ENCODE measurements at places on chromosomes 7 and 10.
A peak's percentile ranks its signal among the peaks of the same experiment; 100 is the strongest.

DNA sequence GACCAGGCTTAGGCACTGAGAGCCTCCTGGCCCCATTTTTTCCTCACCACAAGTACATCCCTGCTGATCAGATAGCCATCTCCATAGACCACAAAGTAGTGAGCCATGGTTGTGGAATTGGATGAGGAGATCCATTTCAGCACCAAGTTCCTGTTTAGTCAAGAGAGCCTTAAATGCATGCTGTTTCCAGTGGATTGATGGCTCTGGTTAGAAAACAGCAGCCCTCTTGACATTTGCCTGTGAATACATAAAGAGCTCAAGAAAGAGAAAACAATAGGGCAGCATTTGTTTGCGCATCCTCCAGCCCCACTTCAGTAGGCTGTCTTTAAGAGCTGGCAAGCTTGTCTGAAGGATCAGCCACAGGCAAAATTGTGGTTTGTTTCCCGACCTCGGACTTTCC is 251.2 kb downstream of the POU6F2 start:
- DNase-seq = no peak

- DNase-seq = no peak
Measured at GRCh38 chr7:113431406-113431805, 313.1 kb upstream of the SMIM30 start.

- DNase-seq = peak; percentile 92
Measured at GRCh38 chr10:116961406-116962251, 43.4 kb downstream of the SHTN1 start.

DNA sequence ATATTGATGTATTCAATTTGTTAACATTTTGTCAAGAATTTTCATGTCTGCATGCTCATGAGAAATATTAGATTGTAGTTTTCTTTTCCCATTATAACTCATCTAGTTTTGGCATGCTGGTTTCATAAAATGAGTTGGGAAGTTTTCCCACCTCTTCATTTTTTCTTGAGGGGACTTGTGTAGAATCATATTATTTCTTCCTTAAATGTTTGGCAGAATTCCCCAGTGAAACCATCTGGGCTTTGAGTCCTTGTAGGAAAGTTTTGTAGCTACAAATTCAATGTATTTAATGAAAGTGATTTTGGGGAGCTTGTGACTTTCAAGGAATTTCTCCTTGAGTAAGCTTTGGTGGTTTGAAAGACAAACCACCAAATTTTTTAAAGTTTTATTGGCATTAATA is 173.2 kb downstream of the PHTF2 start:
- DNase-seq = no peak

DNA sequence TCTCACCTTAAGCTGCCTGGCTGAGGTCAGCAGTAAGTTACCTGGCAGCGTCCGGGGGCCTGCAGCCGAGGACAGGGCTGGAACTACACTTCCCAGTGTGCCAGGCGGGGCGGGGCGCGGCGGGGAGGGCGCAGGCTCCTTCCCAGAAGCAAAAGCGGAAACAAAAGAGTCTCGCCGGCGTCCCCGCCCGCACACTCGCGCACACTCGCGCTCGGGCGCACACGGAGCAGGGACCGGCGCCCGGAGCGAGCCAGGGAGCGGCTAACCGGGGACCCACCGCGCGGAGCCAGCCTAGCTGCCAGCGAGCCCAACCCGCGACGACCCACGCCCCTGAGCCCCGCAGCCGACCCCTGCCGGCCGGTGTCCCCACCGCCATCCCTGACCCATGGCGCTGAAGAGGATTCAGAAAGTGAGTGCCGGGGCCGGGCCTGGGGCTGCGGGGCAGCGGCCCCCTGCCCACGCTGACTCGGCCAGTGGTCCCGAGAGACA is at the start of gene UBE2D1:
Gene UBE2D1 (plus strand): TSS at position 190 of the 489 bp plus-strand sequence. CDS start 196 bp downstream, at position 386.
- peak; percentile 84 for DNase-seq

Data from midbrain (tissue), 1 donor.